Stimulated activated CD4-positive, alpha-beta T cell treated with anti-CD3 and anti-CD28 coated beads, TNF-alpha, amount 100 ng/mL, for 24 hours (primary cell): ENCODE measurements at places on chromosomes 16 and 17.
A peak's percentile ranks its signal among the peaks of the same experiment; 100 is the strongest.

DNA sequence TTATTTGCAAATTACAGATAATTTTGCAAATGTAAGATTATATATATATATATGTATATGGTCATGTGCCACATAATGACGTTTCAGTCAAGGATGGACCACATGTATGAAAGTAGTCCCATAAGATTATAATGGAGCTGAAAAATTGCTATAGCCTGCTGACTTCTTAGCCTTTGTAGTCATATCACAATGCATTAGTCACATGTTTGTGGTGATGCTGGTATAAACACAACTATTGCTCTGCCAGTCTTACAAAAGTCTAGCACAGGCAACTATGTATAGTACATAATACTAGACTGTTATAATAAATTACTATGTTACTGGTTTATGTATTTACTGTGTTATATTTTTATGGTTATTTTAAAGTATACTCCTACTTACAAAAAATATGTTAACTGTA lies 444.3 kb downstream of the KCNJ2 start:
- DNase-seq: no peak

DNA sequence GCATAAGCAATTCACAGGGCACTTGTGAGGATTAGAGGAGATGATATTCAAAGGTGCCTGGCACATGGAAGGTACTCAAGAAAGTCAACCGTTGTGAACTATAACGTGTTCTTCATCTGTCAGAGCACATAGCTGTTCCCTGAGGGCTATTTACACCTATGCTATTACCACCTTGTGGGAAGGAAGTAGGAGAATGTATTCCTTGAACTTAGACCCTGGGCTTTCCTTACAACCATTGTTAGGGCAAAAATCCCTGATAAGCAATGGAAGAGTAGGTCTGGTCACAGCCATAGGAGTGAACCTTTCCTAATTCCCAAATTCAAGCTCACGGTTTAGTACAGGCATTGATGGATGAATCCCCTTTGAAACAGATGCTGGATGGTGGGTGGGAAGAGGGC lies 188.6 kb downstream of the HAPSTR1 start:
- no peak for DNase-seq

GRCh38 chr16:57999366-57999970 lies 1.0 kb downstream of the ZNF319 start:
- peak; percentile 15 for DNase-seq

GRCh38 chr17:78407387-78408000 lies 29.0 kb downstream of the PGS1 start:
- DNase-seq: no peak

- DNase-seq: no peak
Measured at GRCh38 chr16:46889942-46890300, 5.8 kb downstream of the GPT2 start.

DNA sequence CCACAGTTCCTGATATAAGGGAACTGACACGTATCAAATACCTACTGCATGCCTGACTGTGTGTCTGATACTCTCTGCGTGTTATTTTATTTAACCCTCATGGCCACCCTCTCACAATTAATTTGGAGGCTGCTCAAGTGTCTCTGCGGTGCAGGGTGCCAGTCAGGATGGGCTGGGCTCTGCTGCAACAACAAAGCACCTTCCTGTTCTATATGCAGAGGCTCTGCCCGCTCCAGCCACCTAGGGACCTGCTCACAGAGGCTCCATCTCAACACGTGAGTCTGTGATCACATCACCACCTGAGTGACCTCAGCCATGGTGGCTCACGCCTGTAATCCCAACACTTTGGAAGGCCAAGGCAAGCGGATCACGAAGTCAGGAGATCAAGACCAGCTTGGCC lies 87.1 kb downstream of the SLC39A11 start:
- no peak for DNase-seq

DNA sequence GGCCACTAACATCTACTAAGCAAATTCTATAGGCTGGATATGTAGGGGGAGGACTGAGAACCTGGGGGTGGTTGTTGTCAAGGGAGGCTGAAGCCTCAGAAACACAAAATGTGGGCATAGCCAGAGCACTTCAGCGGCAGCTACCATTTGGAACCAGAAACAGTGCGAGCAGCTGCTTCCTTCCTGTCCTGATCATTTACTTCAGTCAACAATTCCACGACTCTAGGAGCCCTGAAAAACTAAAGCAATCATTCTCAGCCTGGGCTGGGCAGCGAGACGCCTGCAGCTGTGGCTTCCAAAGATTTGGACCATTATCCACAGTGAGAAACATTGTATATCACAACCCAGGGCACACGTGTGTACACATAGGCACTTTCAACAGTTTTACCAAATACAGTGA lies 93.9 kb upstream of the WSCD1 start:
- DNase-seq: no peak

DNA sequence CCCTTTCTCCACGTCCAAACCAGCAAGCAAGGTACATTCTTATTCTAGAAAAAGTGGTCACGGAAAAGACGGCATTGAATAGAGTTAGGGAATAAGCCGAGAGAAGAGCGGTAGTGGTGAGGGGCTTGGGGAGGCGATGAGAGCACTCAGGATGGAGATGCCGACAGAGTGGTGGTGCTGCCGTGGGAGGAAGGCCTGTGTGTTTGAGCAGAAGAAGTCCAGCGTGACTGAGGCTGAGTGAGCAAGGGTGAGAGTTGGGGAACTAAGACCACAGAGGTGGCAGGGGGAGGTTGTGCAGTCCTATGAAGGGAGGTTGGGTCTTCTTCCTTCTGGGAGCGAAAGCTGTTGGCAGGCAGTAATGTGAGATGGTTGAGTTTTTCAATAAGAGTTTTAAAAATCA lies 252.3 kb downstream of the ABCC12 start:
- no peak for DNase-seq

GRCh38 chr17:20189979-20190378 lies 180.8 kb downstream of the SPECC1 start:
- no peak for DNase-seq

DNA sequence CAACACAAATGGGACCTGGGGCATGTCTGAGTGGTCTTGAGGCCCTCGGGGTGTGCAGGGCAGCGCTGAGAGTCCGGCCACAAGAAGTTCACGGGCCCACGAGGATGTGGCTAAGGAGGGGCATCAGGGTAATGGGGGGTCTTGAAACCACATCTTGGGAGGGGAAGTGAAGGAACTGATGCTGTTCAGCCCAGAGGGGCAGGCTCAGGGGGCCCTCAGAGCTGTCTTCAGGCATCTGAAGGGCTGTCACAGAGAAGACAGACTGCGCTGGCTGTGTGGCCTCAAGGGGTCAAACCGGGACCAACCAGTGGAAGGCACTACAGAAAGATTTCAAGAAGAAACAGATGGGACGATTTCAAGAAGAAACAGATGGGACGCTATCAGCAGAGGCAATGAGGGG lies 45.1 kb downstream of the ZNF423 start:
- no peak for DNase-seq

DNA sequence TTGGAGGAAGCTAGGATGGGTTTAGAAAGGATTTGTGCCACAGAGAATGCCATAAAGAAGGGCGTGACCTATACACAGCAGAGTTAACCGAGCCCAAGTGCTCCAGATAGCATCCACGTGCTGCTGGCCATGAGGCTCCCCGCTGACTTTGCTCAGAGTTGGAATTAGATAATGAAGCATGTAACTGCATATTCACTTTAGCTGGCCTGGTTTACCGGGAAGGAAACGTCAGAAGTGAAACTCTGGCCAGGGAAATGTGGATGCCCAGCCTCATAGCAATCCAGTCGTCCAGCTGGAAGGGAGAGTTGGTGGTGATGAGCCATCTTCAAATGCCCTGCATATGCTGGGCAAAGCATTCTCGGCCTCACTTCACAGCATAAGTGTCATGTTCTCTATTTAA lies 6.1 kb downstream of the KRT35 start:
- DNase-seq: no peak

DNA sequence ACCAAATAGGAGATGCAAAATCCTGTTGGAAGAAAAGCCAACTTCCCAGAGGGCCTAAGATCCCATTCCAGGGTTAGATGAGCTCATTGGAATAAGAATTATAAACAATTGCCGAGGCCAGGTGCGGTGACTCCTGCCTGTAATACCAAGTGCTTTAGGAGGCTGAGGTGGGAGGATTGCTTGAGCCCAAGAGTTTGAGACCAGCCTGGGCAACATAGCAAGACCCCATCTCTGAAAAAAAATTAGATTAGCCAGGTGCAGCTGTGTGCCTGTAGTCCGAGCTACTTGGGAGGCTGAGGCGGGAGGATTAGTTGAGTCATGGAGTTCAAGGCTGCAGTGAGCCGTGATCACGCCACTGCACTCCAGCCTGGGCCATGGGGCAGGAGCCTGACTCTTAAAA lies 17.8 kb upstream of the SDR42E2 start:
- no peak for DNase-seq
